ENCODE measurements at places on chromosomes 1 and 21.

GRCh38 chr1:1114431-1114830 is 1.5 kb downstream of the C1orf159 start:
- DNase-seq = no peak

DNA sequence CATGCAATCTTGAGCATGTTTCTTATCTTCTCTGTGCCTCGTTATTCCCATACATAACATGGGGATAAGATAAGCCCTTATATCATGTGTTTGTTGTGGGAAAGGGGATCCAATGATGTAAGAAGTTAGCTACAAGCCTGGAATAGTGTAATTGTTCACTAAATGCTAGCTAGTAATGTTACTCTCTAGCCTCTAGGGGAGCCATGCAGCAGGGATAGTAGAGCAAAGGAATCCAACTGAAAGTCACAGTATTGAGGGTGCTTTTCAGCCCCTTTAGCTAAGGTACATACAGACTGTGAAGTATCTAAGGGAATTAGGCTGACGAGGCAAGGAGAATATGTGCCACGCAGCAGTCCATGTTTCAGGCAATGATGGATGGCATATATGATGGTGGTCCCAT is 46.9 kb downstream of the IL23R start:
- DNase-seq = peak; percentile 17

DNA sequence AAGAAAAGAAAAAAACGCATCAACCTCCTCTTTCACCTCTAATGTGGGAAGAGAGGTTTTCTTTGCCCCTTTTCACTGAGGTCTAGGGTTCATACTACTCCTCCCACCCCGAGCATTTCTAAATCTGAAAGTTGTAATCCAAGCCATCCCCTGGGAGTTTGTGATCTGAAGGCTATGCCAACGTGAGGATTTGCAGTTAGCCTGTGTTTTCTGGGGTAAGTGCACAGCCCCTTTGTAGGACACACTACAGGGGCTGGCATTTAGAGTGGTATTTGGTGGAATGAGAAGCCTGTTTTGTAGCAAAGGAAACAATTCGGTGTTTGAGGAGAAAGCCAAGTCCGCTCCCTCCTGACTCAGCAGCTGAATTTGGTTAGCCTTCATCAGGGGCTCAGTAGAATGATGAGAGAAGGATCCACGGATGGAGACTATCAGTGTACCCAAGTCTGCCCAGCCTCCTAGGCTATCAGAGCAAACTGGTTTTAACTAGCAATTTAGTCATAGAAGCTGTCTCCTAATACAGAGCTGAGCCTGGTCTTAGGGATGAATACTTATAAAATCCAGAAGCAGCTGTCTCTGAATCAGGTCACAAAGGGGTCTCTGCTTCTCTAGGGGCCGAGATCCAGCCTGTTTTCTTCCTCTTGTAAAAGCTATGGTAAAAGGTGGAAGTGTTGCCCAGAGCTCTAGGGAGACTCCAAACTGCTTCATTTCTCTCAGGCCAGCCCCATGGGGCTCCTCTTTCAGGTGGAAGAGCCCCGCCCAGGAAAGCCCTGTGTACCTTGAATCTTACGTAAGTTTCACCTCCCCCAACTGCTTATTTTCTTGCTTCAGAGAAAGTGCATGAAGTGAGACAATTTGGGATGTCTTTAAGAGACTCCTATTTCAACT is 2.1 kb downstream of the PCP4L1 start:
- peak; percentile 8 for DNase-seq

DNA sequence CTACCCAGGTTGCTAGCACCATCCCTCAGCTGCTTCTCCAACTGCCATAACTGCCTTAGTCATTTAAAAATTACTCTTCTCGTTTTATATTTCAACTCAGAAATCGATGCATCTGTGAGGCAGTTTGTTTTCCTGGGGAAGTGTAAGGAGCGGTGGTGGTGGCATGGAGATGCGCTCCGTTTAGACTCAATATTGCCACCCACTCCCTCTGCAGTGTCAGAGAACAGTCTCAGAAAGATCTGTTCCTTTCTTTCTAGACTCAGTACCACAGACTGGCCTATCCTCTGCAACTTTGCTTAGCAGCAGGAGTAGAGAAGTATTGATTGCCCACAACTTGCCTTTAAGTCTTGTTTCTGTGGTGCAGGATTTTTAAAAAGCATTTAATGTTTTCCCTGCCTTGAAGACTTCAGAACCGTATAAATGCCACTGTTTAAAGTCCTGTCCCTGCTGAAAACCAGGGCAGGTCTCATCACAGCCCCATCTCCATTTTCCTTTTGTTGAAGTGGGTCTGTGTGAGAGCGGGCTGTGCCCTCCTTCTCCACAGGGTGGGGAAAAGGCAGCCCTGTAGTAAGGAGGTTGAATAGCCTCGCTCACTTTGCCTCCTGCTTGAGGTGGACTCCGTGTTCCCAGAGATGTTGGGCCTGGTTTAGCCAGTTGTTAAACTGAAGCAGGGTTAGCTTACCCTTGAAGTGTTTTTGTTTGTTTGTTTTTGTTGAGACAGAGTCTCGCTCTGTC is 105.2 kb downstream of the NFIA start:
- no peak for DNase-seq

- DNase-seq = no peak
Observed at GRCh38 chr1:7611421-7612010, 159.6 kb upstream of the VAMP3 start.

DNA sequence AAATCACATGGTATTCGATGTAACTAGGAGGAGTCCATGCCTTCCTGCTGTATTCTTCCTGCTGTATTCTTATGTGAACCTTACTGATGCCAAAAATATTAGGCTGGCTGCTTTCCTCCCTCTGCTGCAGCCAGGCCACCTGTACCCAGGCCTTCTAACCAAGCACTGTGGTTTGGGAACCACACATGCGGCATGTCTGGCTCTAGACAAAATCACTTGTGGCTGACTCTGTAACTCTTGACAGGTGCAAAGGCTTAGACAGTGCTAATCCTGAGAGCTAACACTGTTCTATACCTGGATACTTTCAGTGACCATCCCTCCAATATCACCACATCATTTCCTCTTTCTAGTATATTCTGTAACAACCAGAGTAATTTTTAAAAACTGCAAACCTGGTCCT is 67.7 kb downstream of the PCP4 start:
- no peak for DNase-seq

DNA sequence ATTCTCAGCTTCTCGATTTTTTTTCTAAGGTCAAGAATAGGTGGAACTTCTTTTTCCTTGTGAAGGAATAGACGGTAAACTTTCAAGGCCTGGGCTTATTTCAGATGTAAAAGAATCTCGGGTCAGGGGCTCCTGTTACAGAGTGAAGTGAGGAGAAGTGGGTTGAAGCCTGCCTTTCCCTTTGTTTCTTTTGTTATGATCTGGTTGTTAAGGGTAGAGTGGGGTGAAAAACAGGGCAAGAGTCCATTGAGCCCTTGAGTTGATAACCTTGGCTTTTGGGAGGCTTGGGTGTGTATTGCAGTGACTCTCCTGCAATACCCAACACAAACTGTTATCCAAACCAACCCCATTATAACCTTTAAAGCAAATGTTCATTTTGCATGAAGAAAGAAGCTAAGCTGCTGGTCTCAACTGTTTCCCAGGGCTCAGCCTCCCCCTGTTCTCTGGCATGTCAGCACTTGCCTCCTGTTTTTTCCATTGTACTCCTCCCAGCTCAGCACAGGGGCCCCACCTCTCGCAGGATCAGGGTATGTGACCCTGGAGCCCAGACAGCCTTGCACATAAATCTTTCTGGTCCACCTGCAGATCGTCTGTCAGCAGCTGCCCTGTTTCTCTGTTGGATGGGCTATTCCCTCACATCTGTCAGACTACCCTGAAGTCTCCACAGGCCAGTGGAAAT is 102.4 kb downstream of the CACHD1 start:
- no peak for DNase-seq

DNA sequence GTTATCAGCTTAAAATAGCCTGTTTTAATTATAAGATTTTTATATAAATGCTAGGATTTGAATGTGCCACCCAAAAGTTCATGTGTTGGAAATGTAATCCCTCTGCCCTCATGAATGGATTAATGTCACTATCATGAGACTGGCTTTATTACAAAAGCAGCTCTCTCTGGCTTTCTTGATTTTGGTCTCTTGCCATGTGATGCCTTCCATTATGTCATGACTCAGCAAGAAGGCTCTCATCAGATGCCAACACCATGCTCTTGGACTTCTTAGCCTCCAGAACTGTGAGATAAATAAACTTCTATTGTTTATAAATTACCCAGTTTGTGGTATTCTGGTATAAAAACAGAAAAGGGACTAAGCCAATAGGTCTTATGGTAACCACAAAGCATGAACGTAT is 6.9 kb upstream of the PRSS38 start:
- peak; percentile 55 for DNase-seq

- no peak for DNase-seq
Observed at GRCh38 chr21:41834926-41835663, 44.0 kb downstream of the PRDM15 start.

DNA sequence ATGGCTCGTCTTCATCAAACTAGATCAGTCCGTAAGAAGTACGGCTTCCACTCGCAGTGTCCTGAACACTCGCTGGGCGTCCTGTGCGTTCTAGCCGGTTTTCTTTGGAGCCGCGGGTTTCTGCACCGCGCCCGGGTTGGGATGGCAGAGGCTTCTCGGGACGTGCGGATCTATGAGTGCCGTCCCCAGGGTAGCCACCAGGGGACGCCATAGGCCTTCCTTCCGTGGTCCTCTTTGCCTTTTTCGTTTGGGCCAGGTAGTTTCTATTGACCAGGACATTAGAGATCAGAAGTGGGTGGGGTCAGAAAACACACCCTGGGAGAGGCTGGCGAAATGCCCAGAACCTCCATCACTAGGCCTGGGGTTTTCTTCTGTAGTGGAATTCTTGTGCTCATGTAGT is 273.8 kb downstream of the FAM72C start:
- DNase-seq = peak; percentile 39

GRCh38 chr1:208234721-208235120 is 9.5 kb downstream of the PLXNA2 start:
- DNase-seq = no peak

GRCh38 chr1:112370996-112371395 is 25.0 kb upstream of the CTTNBP2NL start:
- DNase-seq = no peak

DNA sequence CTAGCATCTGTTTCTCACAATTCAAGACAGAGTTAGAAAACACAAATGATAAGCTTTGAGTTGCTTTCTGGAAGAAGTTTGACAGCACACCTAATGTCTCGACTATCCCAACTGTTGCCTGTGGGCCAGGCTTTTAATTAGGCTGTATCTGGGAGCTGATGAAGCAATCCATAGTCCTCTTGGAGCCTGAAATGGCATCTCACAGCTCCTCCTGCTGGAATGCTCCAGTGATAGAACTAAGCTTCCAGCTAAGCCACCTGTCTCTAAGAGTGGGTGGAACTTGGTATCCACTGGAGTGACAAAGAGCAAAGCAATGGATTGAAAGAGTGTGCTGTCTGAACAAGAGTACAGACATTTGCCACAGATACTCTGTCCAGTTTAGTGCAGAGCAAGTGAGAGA is 605.3 kb upstream of the NR5A2 start:
- peak; percentile 34 for DNase-seq
